GM12891 (cell line): ENCODE measurements at places on chromosomes 6 and 20.

DNA sequence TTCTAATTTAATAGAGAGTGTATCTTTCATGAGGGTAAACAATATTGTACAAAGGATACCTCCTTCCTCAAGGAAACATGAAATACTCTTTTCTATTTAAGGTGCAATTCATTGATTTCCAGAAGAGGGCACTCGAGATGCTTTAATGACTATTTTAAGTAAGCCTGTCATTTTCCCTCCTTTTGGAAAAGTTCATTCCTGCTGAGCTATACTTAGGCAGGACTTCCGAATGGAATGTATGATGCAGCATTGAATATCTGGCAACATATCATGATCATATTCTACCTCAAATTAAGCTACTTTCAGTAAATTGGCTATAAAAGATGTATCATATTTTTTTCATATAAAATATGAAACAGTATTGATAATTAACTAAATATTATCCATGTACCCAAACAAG lies 5.0 kb downstream of the DST start:
- no peak for DNase-seq

- no peak for DNase-seq
These were observed 3.7 kb downstream of the SMPDL3A start for GRCh38 chr6:122792766-122793165.

- DNase-seq: no peak
These were observed 67.1 kb upstream of the RBM24 start for GRCh38 chr6:17214106-17214505.

- no peak for DNase-seq
These were observed 161.5 kb downstream of the MYLK4 start for GRCh38 chr6:2589171-2589661.

DNA sequence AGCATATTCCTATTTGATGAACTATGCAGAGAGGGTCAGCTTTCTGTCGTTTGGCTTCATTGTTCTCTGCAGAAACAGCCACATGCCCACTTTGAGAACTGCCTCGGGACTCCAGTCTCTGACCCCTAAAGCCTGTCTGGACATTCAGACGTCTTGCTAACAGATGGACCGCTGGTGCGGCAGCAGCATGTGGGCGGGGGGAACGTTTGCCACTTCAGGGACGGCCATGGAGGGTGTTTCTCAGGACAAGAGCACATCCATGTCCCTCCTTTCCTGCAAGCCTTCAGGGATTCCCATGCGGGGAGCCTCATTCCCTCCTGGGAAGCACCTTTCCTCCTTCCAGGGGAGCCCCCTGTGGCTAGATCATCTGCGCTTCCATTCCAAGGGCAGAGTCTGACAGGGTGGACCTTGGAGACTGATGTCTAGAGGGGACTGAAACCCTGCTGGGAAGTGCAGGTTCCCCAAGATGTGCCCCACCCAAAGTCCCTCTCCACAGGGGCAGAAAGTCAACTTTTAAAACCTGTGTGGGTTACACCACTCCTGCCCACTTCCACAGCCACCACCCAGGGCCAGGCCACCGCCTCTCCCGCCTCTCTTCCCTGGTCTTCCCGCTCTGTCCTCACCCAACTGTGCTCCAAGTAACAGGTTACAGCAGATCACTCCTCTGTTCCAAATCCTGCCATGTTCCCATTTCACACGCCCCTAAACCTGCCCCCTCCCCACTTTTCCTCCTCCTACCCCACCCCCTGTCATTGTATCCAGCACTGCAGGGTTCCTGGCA lies 94.8 kb upstream of the PMEPA1 start:
- no peak for DNase-seq
